ENCODE measurements at places on chromosomes 2 and 18.

- no peak for DNase-seq
Measured at GRCh38 chr18:44788334-44788733, 107.6 kb downstream of the SETBP1 start.

DNA sequence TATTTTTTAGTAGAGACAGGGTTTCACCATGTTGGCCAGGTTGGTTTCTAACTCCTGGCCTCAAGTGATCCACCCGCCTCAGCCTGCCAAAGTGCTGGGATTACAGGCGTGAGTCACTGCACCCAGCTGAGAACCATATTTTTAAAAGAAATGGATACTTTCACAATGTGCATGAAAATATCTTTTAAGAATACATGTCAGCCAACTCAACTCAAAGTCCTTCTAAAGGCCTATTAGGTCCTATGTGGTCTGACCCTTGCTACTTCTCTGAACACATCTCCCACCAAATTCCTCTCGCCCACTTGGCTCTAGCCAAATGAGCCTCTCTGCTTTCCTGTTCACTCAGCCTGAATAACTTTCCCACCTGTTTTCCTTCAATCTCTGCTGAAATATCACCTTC lies 119.6 kb downstream of the MTX2 start:
- no peak for DNase-seq

- DNase-seq = no peak
Measured at GRCh38 chr2:121943285-121943684, 187.8 kb downstream of the TSN start.

DNA sequence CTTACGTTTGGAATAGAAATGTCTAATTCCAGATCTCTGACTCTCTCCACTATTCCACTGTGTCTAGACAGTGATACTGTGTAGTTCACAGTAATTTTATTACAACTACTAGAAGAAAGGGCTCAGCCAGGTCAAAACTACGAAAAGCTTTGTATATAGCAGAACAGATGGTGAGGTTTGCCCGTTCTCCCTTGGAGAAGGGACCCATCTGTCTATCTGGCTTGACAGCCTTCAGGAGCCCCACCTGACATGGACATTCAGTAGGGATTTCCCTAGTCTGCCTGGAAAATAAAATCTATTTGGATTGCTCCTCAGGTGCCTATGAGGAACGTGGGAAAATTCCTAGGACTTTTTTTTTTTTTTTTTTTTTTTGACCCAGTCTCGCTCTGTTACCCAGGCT lies 435.4 kb downstream of the NRXN1 start:
- no peak for DNase-seq

DNA sequence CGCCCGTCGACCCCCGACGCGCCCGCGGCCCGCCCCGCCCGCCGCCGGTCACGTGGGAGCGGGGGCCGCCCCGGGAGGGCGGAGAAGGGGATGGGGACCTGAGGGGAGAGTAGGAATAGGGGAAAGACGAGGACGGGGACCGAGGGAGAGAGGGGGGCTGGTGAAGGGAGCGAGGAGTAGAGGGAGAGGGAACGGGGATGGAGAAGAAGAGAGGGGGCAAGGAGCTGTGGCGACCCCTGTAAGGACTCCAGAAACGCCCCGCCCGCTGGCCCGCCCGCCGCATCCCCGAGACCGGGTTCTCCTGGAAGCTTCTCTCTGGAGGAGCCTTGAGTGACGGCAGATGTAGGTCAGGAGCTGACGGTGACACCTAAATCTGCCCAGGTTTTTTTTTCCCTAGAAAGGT lies 615 bp downstream of the ADNP2 start:
- DNase-seq = no peak

DNA sequence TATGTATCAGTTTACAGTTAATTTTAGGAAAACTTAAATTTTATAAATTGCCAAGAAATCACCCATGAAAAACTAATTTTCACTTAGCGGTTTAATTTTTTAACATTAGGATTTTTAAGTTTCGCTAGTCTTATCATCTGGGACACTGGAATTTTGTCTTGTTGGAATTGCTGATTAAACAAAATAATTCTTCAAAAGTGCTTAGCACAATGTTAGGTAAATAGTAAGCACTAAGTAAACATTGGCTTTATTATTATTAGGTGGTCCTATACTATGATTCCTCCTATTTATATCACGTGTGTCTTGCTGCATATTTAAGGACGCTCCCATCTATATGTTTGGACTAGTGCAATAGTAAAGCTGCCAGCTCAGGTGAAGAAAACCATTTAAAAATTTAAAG lies 54.6 kb upstream of the MAP4K3 start:
- DNase-seq = no peak

GRCh38 chr2:240123821-240124650 lies 12.1 kb downstream of the COPS9 start:
- no peak for DNase-seq

- DNase-seq = no peak
Measured at GRCh38 chr2:215712871-215713790, 277.3 kb upstream of the FN1 start.
